ENCODE measurements at places on chromosomes 7 and 10. TPM values are rescaled to one million over a fixed set of nuclear protein-coding genes. Genes with fewer than 3 reads are reported as not detected.

DNA sequence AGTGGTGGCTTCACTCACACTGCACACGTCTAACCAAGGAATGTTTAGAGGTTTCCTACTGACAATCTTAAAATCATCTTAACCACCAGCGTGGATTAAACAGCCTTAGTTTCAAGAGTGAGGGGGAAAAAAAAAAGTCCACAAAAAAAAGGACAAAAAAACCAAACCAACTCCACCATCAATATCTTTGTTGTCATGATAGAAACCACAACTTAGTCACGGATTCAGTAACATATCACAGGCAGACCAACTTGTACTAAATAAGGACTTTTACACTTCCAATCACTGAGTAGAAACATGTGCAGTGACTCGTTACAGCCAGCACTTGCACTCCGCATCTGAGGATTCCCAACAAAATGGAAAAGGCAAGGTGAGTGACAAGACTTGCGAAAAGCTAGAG, 46.5 kb downstream of the FAM171A1 start:
- peak overlapping the region; percentile 54 for H3K27ac ChIP-seq
- H3K27me3 ChIP-seq = no peaks in the 10 kb centered on the region
- H3K4me3 ChIP-seq = no peak overlapping the region
- H3K4me1 ChIP-seq = peaks cover 14% of the 10 kb centered on the region

- H3K27me3 ChIP-seq = no peaks in the 10 kb centered on the region
- no peaks in the 10 kb centered on the region for H3K4me1 ChIP-seq
- H3K36me3 ChIP-seq = no peaks in the 10 kb centered on the region
- DNase-seq = no peak
- H3K4me3 ChIP-seq = no peak overlapping the region
Measured at GRCh38 chr10:108631332-108631731, 1292.0 kb downstream of the XPNPEP1 start.

- no peak for DNase-seq
- H3K27me3 ChIP-seq = no peaks in the 10 kb centered on the region
- H3K27ac ChIP-seq = no peak overlapping the region
- no peak overlapping the region for H3K4me3 ChIP-seq
- H3K36me3 ChIP-seq = no peaks in the 10 kb centered on the region
Measured at GRCh38 chr7:539731-540411, 20.2 kb upstream of the PDGFA start.

The OPALIN gene
- total RNA-seq = not detected

GRCh38 chr7:67413670-67414069, 417.0 kb downstream of the TYW1 start:
- H3K27me3 ChIP-seq = no peaks in the 10 kb centered on the region
- DNase-seq = no peak
- no peaks in the 10 kb centered on the region for H3K36me3 ChIP-seq
- H3K4me1 ChIP-seq = no peaks in the 10 kb centered on the region
- H3K4me3 ChIP-seq = no peak overlapping the region
- H3K27ac ChIP-seq = no peak overlapping the region

DNA sequence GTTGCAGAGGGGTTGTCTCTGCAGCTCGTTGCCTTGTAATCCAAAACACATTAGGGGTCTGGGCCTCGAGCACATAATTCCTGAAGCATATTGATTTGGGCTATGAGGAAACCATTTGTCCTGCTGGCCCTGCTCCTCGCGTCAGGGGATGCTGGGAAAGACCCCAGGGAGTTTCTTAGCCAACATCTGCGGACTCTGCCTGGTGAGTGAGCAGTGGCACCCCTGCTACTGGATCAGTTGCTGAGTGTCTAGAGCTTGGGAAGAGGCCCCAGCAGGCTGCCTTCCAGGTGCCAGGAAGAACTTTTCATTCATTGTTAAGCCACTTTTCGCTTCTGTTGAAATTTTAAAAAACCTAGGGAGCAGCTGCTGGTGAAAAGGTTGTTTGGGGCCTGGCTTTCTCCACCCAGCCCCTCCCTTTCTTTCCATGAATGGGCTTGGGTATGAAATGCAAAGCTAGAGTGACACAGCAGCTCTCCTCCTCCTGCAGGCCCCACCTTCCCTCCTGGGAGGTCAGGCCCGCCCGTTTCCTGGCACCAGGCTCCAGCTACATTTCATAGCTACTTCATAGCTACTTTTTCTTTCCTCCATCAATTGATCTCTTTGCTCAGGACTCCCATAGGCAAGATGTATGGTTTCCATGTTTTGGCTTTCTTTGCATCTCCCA, 26.8 kb downstream of the TACR2 start:
- H3K4me3 ChIP-seq = no peak overlapping the region
- peaks cover 98% of the 10 kb centered on the region for H3K36me3 ChIP-seq
- peaks cover 21% of the 10 kb centered on the region for H3K4me1 ChIP-seq
- no peaks in the 10 kb centered on the region for H3K27me3 ChIP-seq
- H3K27ac ChIP-seq = no peak overlapping the region

- H3K4me1 ChIP-seq = peaks cover 18% of the 10 kb centered on the region
- no peak overlapping the region for H3K4me3 ChIP-seq
- H3K36me3 ChIP-seq = no peaks in the 10 kb centered on the region
- H3K27ac ChIP-seq = no peak overlapping the region
- no peaks in the 10 kb centered on the region for H3K27me3 ChIP-seq
Measured at GRCh38 chr10:102578782-102579181, 65.5 kb upstream of the TRIM8 start.

DNA sequence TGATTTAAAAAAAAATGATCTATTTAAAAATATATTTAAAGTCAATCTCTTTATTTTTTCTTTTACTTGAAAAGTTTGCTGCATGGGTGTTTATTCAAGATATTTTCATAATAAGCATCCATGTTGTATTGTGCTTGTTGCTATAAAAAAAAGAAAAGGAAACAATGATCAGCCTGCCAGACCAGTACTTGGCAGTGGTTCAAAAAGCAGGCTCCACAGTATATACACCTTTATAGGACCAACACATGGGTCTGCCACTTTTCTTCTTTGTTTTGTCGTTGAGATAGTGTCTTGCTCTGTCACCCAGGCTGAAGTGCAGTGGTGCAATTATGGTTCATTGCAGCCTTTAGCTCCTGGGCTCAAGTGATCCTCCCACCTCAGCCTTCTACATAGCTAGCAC, 228.0 kb downstream of the TWIST1 start:
- H3K4me3 ChIP-seq = no peak overlapping the region
- no peak overlapping the region for H3K27ac ChIP-seq
- no peak for DNase-seq
- H3K4me1 ChIP-seq = peaks cover 24% of the 10 kb centered on the region
- no peaks in the 10 kb centered on the region for H3K36me3 ChIP-seq
- H3K27me3 ChIP-seq = no peaks in the 10 kb centered on the region

- H3K27ac ChIP-seq = no peak overlapping the region
- no peak for DNase-seq
- peaks cover 10% of the 10 kb centered on the region for H3K4me1 ChIP-seq
- H3K4me3 ChIP-seq = no peak overlapping the region
Measured at GRCh38 chr7:135102372-135102771, 45.5 kb upstream of the TMEM140 start.

- no peak for DNase-seq
- no peak overlapping the region for H3K27ac ChIP-seq
- H3K4me3 ChIP-seq = no peak overlapping the region
- no peaks in the 10 kb centered on the region for H3K27me3 ChIP-seq
- no peaks in the 10 kb centered on the region for H3K4me1 ChIP-seq
Measured at GRCh38 chr10:93431361-93431760, 50.8 kb downstream of the MYOF start.

GRCh38 chr10:48684463-48684791, 246 bp upstream of the WDFY4 start:
- no peak overlapping the region for H3K27ac ChIP-seq
- H3K36me3 ChIP-seq = no peaks in the 10 kb centered on the region
- no peaks in the 10 kb centered on the region for H3K27me3 ChIP-seq

DNA sequence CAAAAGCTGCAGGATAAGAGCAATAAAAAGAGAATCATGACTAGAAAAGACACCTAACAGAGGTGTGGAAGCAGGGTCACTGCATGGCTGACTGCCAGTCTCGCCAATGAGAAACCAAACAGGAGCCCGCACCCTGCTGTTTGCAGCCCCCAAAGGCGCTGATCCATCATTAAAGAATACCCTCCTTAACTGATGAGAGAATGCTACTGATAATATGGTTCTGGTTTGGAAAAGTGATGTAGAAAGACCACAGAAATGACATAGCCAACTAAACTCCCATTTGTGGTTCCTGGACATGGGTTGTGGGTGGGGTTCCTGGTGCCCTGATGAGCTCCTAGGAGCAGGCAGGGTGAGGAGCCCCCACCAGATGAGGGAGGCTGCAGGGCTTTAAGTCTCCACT, 207.4 kb downstream of the TNS3 start:
- DNase-seq = no peak
- no peaks in the 10 kb centered on the region for H3K36me3 ChIP-seq
- no peaks in the 10 kb centered on the region for H3K27me3 ChIP-seq
- no peak overlapping the region for H3K4me3 ChIP-seq
- H3K27ac ChIP-seq = no peak overlapping the region

DNA sequence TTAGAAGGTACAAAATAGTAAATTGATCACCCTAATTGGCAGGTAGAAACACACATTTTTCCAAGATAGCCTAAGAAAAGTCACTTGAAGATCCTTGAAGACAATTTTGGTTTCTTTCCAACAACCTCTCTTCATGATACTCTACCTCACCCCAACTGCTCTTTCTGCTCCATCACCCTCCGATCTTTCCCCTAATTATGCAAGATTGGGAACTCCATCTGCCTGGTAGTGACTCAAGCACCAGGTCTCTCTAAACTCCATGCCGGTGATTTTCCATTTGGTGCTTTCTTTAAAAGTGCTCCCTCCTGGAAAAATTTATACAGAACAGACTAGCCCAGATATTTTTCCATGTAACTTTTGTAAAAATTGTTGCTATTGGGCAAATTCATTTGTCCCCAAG, 1.1 kb upstream of the AKR1B1 start:
- DNase-seq = no peak
- no peak overlapping the region for H3K4me3 ChIP-seq
- peaks cover 14% of the 10 kb centered on the region for H3K4me1 ChIP-seq

DNA sequence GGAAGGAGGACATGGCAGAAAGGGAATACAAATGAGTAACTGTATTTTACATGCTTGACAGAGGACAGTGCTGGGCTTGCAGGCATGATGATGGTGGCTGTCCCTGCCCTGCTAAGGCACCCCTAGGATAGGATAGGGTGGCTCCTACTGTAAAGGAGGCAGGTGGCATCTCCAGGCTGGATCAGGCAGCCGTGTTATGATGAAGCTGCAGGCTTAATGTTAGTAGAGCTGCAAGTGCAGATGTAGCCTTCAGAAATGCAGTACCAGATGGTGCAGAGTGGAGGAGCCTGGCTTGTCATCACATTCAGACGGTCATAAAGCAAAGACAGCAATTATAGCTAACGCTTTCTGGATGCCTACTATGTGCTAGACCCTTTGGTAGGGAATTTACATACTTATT, 287.9 kb upstream of the PODXL start:
- H3K27me3 ChIP-seq = peaks cover 25% of the 10 kb centered on the region
- H3K36me3 ChIP-seq = no peaks in the 10 kb centered on the region
- no peak overlapping the region for H3K4me3 ChIP-seq
- no peak overlapping the region for H3K27ac ChIP-seq

DNA sequence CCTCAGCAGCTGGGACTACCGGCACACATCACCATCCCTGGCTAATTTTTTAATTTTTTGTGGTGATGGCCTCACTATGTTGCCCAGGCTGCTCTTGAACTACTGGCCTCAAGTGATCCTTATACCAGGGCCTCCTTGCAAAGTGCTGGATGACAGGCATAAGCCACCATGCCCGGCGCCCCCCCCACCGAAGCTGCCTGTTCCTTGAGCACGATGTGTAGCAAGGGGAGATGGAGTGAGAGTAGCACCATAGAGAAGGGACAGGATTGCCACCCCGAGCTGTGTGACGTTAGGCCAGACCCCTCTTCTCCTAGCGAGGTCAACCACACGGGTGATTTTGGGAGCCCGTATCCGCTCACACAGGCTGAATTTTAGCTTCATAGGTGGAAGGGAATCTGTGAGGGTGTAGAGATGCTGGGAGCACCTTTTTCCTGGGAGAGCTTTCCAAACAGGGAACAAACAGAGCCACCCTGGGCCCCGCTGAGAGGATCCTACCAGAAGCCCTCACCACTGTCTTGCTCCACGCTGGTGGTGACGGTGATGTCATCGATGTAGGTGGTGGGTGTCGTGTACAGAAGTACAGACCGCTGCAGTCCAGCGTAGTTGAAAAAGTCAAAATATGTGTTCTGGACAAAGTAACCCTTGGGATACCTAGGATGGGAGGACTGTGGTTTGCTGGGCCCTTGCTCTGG, 3.0 kb downstream of the GUSB start:
- no peak overlapping the region for H3K4me3 ChIP-seq
- H3K36me3 ChIP-seq = peaks cover 3% of the 10 kb centered on the region
- H3K4me1 ChIP-seq = peaks cover 23% of the 10 kb centered on the region
- H3K27me3 ChIP-seq = no peaks in the 10 kb centered on the region
- no peak for DNase-seq
- no peak overlapping the region for H3K27ac ChIP-seq

DNA sequence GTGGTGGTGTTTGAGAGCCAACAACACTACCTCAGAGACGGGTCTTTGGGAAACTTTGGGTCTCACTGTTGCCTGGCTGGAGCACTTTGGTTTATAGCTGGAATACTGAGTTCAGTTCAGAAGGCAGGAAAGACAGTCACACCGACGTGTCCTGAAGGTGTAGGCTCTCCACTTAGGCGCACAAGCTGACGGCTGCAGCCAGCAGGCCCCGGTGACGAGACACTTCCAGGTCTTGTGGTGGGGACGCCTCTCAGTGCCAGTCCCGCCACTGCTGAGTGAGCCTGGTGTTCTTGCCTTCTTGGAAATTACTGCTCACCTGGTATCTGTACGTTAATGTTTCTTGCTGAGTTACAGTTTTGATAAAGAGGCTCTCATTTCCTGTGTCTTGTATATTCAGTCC, 74.0 kb downstream of the WDR37 start:
- peaks cover 25% of the 10 kb centered on the region for H3K36me3 ChIP-seq
- H3K27me3 ChIP-seq = no peaks in the 10 kb centered on the region

The ASAH2 gene
- 2.8 TPM for total RNA-seq

The TNPO3 gene
- 31.9 TPM for total RNA-seq

DNA sequence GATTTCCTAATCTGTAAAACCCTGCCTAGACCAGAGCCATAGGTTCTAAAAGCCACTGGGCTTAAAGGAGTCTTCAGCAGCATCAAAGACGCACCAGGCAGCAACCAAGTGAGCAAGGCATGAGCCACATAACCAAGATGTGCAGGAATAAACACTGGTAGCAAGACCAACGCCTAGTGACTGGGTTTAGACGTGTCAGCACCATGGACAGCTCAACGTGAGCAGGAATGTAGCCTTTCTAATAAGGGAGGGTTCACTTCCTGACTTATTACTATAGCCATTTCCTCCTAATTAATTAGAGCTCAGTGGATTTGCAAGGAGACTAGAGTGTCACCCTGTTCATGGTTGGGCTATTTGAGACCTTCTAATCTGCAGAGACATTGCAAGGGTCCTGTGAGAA, 223.7 kb downstream of the LHFPL3 start:
- H3K27ac ChIP-seq = no peak overlapping the region
- peak; percentile 15 for DNase-seq
- H3K4me1 ChIP-seq = no peaks in the 10 kb centered on the region
- no peaks in the 10 kb centered on the region for H3K27me3 ChIP-seq
- no peaks in the 10 kb centered on the region for H3K36me3 ChIP-seq
- no peak overlapping the region for H3K4me3 ChIP-seq

The MBL2 gene
- not detected for total RNA-seq

The KCNH2 gene
- 77.6 TPM for total RNA-seq

Data from heart right ventricle (tissue), 16 donors.